ENCODE measurements at places on chromosomes 4 and X.

DNA sequence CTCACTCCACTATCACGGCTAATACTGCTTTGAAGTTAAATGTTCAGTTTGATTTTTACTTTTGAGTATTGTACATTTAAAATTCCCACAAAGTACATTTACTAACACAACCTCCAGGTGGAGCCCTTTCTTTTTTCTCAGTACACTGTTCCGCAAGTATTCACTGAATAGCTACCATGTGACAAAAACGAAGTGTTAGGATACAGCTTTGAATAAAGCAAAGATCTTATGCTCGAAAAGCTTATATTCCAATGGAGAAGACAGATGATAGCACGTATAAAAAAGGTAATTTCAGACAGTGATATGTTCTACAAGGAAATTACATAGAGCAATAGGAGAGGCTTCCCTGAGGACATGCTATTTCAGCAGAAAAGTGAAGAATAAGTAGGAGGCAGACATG is 60.7 kb upstream of the ABCG2 start:
- peak; percentile 67 for DNase-seq

GRCh38 chr4:124941267-124941666 is 228.7 kb upstream of the ANKRD50 start:
- DNase-seq, result no peak

DNA sequence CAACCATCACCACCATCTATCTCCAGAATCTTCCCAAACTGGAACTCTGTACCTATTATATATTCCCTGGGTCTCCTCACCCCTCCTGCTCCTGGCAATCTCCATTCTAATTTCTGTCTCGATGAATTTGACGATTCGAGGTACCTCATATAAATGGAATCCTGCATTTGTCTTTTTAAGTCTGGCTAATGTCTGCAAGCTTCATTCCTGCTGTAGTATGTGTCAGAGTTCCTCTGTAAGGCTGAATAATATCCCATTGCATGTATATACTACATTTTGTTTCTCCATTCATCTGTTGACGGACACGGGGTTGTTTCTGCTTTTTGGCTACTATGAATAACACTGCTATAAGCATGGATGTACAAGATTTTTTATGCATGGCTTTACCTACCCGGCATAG is 19.5 kb downstream of the PRKG2 start:
- no peak for DNase-seq

DNA sequence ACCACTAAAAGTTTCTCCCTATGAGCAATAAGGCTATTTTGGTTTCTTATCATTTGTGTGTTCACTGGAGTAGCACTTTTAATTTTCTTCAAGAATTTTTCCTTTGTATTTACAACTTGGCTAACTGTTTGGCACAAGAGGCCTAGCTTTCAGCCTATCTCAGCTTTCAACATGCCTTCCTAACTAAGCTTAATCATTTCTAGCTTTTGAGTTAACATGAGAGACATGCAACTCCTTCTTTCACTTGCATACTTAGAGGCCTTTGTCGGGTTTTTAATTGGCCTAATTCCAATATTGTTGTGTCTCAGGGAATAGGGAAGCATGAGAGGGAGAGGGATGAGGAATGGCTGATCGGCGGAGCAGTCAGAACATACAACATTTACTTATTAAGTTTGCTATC is 349.8 kb downstream of the OPHN1 start:
- DNase-seq, result no peak

DNA sequence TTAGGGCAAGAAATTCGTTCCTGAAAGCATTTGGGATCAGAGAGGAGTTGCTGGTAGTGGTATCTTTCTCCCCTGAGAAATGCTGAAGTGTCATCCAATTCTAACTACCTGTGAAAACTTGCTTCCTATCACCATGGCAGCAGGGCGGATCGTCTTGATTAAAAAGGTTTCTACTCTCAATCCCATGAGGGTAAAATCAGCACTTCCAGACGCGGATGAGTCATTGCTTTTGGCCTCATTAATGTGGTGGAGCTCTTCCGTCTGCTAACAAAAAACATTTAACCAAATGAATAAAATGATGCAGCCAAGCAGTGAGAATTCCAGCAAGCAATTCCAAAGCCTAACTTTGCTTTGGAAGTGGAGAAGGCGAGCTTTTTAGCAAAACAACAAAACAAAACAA is 325.6 kb downstream of the CAMK2D start:
- DNase-seq, result peak; percentile 63

- DNase-seq, result no peak
These were observed 207.4 kb downstream of the TMA16 start for GRCh38 chr4:163701916-163702315.

DNA sequence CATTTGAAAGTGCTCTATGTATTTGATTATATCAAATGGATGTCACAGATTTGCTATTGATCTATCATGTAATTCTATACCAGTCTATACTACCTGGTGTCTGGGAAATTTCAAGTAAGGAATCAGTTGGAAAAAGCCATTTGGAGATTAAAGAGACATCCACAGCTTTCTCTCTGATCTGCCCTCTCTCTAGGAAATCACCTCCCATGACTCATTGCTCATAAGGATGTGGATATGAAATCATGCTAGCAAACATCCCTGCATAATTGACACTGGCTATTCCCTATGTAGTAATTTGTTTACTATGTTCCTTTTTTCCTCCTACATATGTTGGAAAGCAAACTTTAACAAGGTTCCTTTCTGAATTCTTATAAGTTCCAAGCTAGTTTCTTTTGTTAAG is 94.3 kb downstream of the TEX13A start:
- no peak for DNase-seq

GRCh38 chr4:56356650-56357049 is 30.6 kb downstream of the AASDH start:
- DNase-seq, result no peak

- DNase-seq, result no peak
These were observed 17.8 kb downstream of the HMGB3 start for GRCh38 chrX:151000861-151001331.

GRCh38 chrX:129310000-129310399 is 213.3 kb downstream of the SMARCA1 start:
- DNase-seq, result no peak

DNA sequence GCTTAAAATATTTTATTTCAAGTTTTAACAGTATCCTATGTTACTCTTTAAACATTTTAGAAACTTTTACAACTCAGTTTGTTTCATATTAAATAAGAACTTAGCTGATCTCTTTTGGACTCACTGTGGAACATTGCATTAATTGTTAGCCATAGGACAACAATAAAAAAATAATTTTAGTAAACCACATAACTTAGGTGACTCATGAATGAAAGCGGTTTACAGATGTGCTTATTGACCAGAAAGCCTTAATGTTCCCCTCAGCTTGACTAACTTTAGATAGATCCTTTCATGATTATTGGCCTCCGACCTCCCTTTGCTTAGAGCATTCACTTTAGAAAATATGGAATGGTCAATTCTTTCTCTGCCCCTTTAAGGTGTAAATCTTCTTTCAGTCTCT is 783.5 kb upstream of the MAGEB2 start:
- no peak for DNase-seq

GRCh38 chrX:129721870-129722269 is 16.9 kb upstream of the XPNPEP2 start:
- DNase-seq, result no peak

GRCh38 chrX:65667503-65668376 is at the start of gene MSN:
Gene MSN (plus strand): TSS chrX:65667654. CDS start chrX:65667842, 188 bp downstream.
- peak; percentile 86 for DNase-seq
